ENCODE measurements at places on chromosomes 11 and 22. TPM values are rescaled to one million over a fixed set of nuclear protein-coding genes. Genes with fewer than 3 reads are reported as not detected.

The TPCN2 gene
- total RNA-seq: 21.1 TPM

GRCh38 chr11:64373598-64373974 lies 14.6 kb downstream of the RPS6KA4 start:
- no peak overlapping the region for H3K27ac ChIP-seq
- H3K27me3 ChIP-seq: no peaks in the 10 kb centered on the region
- no peak for DNase-seq
- H3K36me3 ChIP-seq: peaks cover 20% of the 10 kb centered on the region

DNA sequence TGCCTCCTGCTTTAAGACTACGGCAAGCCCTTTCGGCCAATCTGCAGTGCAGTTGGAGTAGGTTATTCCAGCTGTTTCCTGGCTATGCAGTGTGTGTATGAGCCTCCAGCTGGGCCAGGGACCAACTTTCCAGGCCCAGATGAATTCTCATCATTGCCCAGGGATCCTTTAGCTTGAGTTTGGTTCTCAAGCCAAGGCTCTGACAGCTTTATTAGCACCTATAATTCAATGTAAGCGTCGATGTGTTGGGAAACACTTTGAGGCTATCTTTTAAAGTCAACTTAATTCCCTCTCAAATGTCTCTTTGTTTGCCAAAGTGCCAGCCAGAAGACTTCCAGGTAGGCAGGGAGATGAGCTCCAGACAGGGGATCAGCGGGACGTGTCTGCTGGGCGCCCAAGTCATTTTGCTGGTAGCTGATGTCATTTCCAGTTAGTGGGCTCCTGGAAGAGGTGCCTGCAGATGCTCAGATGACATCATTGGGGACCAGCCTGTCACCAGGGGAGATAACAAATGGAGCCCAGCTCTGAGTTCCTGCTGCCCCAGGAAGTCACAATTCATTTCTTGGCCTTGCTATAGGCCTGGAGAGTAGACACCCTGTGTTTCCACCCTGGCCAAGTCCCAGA lies 520.4 kb downstream of the SOX6 start:
- no peaks in the 10 kb centered on the region for H3K4me1 ChIP-seq
- H3K4me3 ChIP-seq: no peak overlapping the region
- DNase-seq: no peak
- no peak overlapping the region for H3K27ac ChIP-seq

- H3K36me3 ChIP-seq: peaks cover 28% of the 10 kb centered on the region
- DNase-seq: no peak
- no peak overlapping the region for H3K27ac ChIP-seq
Measured at GRCh38 chr11:95977534-95978174, 53.7 kb upstream of the MTMR2 start.

DNA sequence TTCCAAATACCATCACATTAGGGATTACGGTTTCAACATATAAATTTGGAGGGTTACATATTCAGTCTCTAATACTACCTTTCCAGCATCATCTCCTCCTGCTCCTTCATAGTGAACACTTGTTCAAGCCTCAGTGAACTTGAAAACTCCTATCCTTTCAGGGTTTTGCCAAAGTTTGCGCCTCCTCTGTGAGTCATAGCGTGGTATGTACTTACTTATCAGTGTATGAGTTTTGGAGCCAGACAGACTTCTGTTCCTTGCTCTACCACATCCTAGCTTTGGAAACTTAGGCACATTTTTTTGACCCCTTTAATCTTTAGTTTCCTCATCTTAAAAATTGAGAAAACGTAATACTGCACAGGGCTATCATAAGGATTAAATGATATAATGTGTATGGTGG lies 160.1 kb upstream of the ZC3H12C start:
- no peak for DNase-seq
- H3K4me1 ChIP-seq: no peaks in the 10 kb centered on the region
- H3K27ac ChIP-seq: no peak overlapping the region
- no peaks in the 10 kb centered on the region for H3K36me3 ChIP-seq

DNA sequence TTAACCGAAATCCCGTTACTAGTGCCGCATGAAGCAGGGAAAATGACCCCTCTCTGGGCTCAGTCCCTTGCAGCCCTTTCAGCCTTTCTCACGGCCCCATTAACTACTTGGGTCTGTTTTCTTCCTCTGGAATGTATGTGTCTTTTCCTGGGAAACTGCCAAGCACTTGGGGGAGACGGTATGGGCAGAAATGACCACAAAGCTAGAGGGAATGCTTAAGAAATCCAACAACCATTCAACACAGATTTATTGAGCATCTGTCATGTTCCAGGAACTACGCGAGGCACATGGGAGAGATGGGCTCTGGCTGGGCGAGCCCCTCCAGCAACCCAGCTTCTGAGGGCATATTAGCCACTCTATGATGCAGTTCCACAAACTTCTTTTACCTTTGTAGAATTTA lies 462.6 kb downstream of the BUD13 start:
- no peak overlapping the region for H3K27ac ChIP-seq
- H3K4me3 ChIP-seq: no peak overlapping the region
- no peaks in the 10 kb centered on the region for H3K27me3 ChIP-seq
- no peaks in the 10 kb centered on the region for H3K36me3 ChIP-seq

GRCh38 chr11:112537026-112537425 lies 276.4 kb upstream of the PLET1 start:
- H3K27ac ChIP-seq: no peak overlapping the region
- no peaks in the 10 kb centered on the region for H3K27me3 ChIP-seq
- no peaks in the 10 kb centered on the region for H3K36me3 ChIP-seq
- no peak for DNase-seq
- no peaks in the 10 kb centered on the region for H3K4me1 ChIP-seq

The PLEKHA7 gene
- total RNA-seq: 45.9 TPM

DNA sequence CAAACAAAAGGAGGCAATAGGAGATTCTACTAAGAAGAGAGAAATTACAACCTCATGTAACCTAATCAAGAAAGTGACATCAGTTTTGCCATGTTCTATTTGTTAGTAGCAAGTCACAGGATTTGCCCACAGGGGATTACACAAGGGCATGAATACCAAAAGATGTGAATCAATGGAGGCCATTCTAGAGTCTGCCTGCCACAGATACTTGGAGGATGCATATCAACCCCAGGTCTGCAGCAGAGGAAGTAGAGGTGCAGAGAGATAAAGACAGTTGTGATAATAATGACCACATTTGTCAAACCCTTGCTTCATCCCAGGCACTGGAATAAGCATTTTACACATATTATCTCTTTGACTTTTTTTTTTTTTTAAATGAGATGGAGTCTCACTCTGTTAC lies 2.4 kb upstream of the ASCC2 start:
- no peak for DNase-seq
- no peak overlapping the region for H3K4me3 ChIP-seq
- H3K27ac ChIP-seq: no peak overlapping the region
- H3K4me1 ChIP-seq: peaks cover 21% of the 10 kb centered on the region
- no peaks in the 10 kb centered on the region for H3K36me3 ChIP-seq
- no peaks in the 10 kb centered on the region for H3K27me3 ChIP-seq

DNA sequence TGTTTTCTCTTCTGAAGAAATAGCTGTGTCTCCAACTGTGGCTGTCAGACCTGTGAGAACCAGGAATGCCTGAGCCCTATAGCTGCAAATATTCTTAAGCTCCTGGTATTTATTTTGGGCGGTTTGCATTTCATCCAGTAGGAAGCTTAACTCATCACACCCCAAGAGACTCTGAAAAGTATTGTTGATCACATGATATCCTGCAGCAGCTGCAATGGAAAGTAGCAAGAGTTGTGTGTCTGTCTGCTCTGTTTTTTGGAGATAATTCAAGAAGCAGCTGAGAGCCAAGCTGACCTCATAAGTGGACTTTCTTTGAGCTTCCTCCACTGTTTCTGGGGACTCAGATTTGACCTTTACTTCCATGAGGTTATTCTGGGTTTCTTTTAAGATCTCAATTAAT lies 36.4 kb upstream of the MRPL17 start:
- no peak overlapping the region for H3K4me3 ChIP-seq
- no peak overlapping the region for H3K27ac ChIP-seq
- H3K27me3 ChIP-seq: no peaks in the 10 kb centered on the region
- no peaks in the 10 kb centered on the region for H3K36me3 ChIP-seq
- H3K4me1 ChIP-seq: no peaks in the 10 kb centered on the region
- no peak for DNase-seq

DNA sequence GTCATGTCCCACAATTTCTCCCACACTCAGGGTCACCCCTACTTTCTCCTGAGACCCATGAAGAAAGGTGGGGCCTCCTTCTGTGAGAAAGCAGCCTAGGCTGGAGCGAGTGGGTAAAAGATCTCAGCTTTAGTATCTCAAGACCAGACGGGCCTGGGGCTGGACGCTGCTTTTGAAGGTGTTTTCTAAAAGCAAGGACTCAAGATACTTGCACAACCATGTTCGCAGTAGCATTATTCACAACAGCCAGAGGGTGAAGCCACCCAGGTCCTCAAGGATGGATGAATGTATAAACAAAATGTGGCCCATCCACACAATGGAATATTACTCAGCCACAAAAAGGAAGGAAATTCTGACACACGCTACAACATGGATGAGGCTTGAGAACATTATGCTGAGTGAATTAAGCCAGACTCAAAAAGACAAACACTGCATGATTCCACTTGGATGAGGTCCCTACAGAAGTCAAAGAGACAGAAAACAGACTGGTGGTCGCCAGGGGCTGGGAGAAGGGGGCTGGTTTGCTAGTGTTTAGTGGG lies 10.6 kb downstream of the SHANK2 start:
- no peaks in the 10 kb centered on the region for H3K36me3 ChIP-seq
- H3K4me1 ChIP-seq: no peaks in the 10 kb centered on the region
- peaks cover 4% of the 10 kb centered on the region for H3K27me3 ChIP-seq

DNA sequence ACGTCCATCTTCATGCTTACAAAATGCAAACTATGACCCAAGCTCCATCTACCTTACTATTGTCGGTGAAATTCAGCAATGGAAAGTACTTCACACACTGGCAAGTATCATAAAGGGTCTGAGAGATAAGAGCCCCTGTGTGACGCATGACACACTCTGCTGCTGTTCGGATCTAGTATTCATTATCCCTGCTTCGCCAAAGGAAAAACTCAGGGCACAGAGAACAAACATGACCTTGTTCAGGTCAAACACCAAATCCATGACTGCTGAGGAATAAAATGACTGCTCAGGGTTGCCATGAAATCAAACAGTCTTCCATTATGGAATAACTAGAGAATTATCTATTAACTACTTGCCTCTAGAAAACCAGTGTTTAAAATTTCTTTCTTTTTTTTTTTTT lies 73.0 kb downstream of the MICAL3 start:
- peaks cover 36% of the 10 kb centered on the region for H3K4me1 ChIP-seq
- H3K27me3 ChIP-seq: no peaks in the 10 kb centered on the region
- no peak for DNase-seq
- no peak overlapping the region for H3K27ac ChIP-seq

GRCh38 chr11:117273550-117274289 lies 17.4 kb upstream of the BACE1-AS start:
- H3K27ac ChIP-seq: no peak overlapping the region
- no peaks in the 10 kb centered on the region for H3K27me3 ChIP-seq
- H3K4me1 ChIP-seq: no peaks in the 10 kb centered on the region
- H3K4me3 ChIP-seq: no peak overlapping the region

- H3K4me1 ChIP-seq: peaks cover 19% of the 10 kb centered on the region
- H3K4me3 ChIP-seq: no peak overlapping the region
- DNase-seq: no peak
- no peaks in the 10 kb centered on the region for H3K36me3 ChIP-seq
- H3K27ac ChIP-seq: no peak overlapping the region
- no peaks in the 10 kb centered on the region for H3K27me3 ChIP-seq
Measured at GRCh38 chr22:44050766-44051355, 26.8 kb downstream of the PARVB start.

GRCh38 chr11:3044004-3044403 lies 13.2 kb downstream of the CARS1 start:
- peak overlapping the region; percentile 31 for H3K27ac ChIP-seq
- H3K36me3 ChIP-seq: peaks cover 29% of the 10 kb centered on the region
- no peaks in the 10 kb centered on the region for H3K27me3 ChIP-seq
- H3K4me3 ChIP-seq: no peak overlapping the region
- DNase-seq: no peak
- H3K4me1 ChIP-seq: peaks cover 19% of the 10 kb centered on the region

GRCh38 chr11:2559527-2560311 lies 114.9 kb downstream of the KCNQ1 start:
- no peaks in the 10 kb centered on the region for H3K36me3 ChIP-seq
- no peak for DNase-seq
- no peak overlapping the region for H3K4me3 ChIP-seq
- no peak overlapping the region for H3K27ac ChIP-seq

DNA sequence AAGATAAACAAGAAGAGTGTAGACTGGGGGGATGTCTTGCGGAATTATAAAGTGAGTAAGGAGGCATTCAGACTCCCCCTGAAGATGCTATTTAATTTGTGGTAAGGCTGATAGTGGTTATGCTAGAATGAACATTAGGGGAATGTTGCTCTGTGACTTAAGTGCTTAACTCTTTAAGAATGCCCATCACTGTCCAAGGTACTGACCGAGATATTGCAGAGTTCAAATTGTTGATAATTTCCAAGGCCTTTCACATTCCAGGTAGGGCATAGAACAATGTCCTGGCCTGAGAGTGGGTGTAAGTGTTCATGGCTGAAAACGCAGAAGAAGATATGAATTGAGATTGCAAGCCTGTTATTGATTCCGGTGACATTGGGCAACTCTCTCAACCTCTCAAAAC lies 90.3 kb upstream of the SEZ6L start:
- no peaks in the 10 kb centered on the region for H3K27me3 ChIP-seq
- no peaks in the 10 kb centered on the region for H3K4me1 ChIP-seq
- DNase-seq: no peak
- no peak overlapping the region for H3K27ac ChIP-seq
- no peaks in the 10 kb centered on the region for H3K36me3 ChIP-seq

The CLCF1 gene
- 20.6 TPM for total RNA-seq

The SCGB1C1 gene
- not detected for total RNA-seq

DNA sequence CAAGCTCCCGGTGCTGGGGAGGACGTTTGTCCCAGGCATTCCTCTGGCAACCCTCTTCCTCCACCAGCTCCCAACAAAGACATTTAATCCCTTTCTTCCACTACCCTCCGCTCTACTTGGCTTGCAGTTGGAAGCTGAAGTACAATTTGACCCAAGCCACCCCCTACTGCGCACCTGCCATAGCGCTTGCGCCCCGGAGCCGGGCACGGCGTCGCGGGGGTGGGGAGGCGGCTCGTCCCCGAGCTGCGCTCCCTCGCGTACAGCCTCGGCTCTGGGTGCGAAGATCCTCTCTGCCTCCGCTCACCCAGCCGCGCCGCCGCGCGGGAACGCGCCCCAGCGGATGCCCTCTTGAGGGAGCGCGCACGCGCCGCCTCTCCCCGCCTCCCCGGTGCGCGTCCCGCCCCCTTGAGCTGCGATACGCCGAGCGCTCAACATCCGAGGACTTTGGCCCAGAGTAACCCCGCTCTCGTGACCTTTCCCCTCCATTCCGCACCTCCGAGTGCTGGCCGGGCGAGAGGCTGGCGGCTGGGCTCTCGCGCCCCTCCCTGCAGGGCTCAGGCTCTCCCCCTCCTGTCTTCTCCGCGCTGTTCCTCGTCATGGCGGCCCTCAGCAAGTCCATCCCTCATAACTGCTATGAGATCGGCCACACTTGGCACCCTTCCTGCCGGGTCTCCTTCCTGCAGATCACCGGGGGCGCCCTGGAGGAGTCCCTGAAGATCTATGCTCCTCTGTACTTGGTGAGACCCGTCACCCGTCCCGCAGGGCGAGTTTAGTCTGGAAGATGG lies at the start of gene TMEM135:
Gene TMEM135 (plus strand): TSS at position 485 of the 785 bp plus-strand sequence. CDS start 112 bp downstream, at position 597.
- H3K27ac ChIP-seq: peak within 1 kb of the TSS; percentile 77
- peaks cover 25% of the 10 kb centered on the region for H3K4me1 ChIP-seq
- H3K4me3 ChIP-seq: peak within 1 kb of the TSS; percentile 75
- H3K27me3 ChIP-seq: no peaks in the 10 kb centered on the region
